ENCODE measurements at places on chromosomes 12 and 14. TPM values are rescaled to one million over a fixed set of nuclear protein-coding genes. Genes with fewer than 3 reads are reported as not detected.

DNA sequence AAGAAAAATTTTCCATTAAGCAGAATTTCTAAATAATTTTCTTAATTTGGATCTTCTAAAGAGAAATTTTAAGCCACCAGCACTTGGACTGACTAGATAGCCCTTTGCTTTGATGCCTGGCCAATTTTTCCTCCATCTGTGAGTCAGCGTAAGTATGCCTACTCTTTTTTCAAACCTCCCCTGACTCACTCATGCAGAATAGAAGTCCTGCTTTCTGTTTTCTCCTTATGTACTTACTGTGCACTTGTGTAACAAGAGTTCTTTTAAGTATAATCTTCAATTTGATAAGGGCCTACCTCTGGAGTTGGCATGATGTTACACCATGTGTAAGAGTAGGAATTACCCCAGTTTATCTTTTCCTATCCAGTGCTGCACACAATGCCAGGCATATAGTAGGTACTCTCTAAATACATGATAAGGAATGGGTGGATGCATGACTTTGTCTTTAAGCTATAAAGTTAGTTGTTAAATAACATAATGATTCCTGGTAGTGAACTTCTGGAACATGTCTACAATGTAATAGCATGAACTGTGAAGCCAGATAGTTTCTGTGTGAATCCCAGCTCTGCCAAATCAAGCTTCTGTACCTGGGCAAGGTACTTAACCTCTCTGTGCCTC is 329.6 kb downstream of the TMTC2 start:
- H3K36me3 ChIP-seq = no peaks in the 10 kb centered on the region
- H3K4me1 ChIP-seq = no peaks in the 10 kb centered on the region
- H3K27ac ChIP-seq = no peak overlapping the region
- no peak overlapping the region for H3K4me3 ChIP-seq
- DNase-seq = no peak

- no peak overlapping the region for H3K4me3 ChIP-seq
- no peaks in the 10 kb centered on the region for H3K4me1 ChIP-seq
- H3K27ac ChIP-seq = no peak overlapping the region
- no peaks in the 10 kb centered on the region for H3K36me3 ChIP-seq
Observed at GRCh38 chr12:132285991-132286681, 43.3 kb downstream of the GALNT9 start.

GRCh38 chr14:89351516-89352404 is 65.3 kb downstream of the FOXN3 start:
- peak; percentile 27 for DNase-seq
- H3K36me3 ChIP-seq = peaks cover 47% of the 10 kb centered on the region
- H3K27ac ChIP-seq = peak overlapping the region; percentile 94
- H3K4me3 ChIP-seq = peak overlapping the region; percentile 57
- H3K4me1 ChIP-seq = peaks cover 53% of the 10 kb centered on the region
- H3K27me3 ChIP-seq = no peaks in the 10 kb centered on the region

DNA sequence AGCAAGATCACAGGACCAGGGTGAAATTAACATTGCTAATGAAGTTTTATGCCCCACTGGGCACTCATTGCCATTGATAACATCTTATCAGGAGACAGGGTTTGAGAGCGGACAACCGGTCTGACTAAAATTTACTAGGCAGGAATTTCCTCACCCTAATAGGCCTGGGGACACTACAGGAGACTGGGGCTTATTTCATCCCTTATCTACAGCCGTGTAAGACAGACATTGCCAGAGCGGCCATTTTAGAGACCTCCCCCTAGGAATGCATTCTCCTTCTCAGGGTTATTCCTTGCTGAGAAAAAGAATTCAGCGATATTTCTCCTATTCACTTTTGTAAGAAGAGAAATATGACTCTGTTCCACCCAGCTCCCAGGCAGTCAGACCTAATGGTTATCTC is 8.3 kb downstream of the OR4K17 start:
- DNase-seq = no peak
- no peaks in the 10 kb centered on the region for H3K4me1 ChIP-seq
- H3K4me3 ChIP-seq = no peak overlapping the region
- H3K27ac ChIP-seq = no peak overlapping the region

DNA sequence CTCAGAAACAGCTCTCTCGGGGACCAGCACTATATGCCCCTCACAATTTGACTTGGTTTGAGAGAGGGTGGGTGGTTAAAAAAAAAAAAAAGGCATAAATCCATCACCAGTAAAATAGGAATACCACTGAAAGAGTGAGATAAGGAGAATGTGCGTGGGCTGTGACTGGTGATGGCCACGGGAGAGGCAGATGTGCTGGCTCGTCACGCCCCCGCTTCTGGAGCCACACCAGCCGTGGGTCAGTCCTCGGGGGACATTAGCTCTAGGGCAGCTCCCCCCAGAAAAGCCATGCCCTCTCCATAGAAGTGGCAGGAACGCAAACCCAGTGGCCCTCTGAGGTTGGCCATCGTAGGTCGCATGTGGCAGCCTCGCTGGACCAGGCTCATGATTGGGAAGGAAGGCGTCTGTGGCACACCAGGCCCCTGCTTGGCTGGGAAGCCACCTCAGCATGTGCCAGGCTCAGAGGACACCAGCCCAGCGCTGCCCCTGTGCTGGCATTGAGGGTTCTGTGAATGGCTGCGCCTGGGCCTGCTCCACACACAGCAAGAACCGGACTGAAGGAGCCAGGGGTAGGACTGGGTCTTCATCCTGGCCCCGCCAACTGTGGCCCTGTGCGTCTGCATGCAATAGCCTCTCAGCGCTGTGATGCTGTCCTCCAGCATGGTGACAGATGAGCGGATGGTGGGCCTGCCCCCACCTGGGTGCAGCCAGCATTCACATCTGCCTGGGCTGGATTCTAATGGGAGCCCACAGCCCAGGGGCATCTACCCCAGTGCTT is 110.5 kb downstream of the PIWIL1 start:
- DNase-seq = no peak
- H3K27me3 ChIP-seq = no peaks in the 10 kb centered on the region
- no peak overlapping the region for H3K4me3 ChIP-seq
- no peaks in the 10 kb centered on the region for H3K36me3 ChIP-seq
- no peak overlapping the region for H3K27ac ChIP-seq

GRCh38 chr12:6950401-6950801 is 755 bp upstream of the PTPN6 start:
- H3K27ac ChIP-seq = peak overlapping the region; percentile 97
- H3K36me3 ChIP-seq = peaks cover 48% of the 10 kb centered on the region
- H3K4me3 ChIP-seq = peak overlapping the region; percentile 95
- H3K4me1 ChIP-seq = peaks cover 66% of the 10 kb centered on the region

HSPA2 gene
- 3.2 TPM for total RNA-seq

GPRC5D gene
- not detected for total RNA-seq

TMEM132C gene
- total RNA-seq = not detected

DNA sequence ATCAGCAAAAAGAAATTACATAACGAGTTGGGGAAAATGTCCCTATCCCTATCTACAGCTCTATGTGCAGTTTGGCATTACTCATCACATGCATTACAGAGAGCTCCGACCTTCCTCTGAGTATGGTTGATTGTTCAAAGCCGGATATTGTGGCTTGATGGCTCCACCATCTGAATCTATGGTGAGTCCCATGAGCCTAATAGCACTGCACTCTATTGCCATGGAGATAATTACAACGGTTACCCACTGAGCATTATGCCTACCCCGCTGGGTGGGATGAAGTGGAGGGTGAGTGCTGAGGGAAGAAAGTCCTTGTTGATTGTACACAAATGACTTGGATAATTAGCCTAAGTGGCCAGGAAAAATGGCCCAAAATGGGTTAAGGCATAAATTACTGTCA is 800.5 kb downstream of the NRXN3 start:
- H3K4me3 ChIP-seq = no peak overlapping the region
- DNase-seq = no peak
- no peak overlapping the region for H3K27ac ChIP-seq
- no peaks in the 10 kb centered on the region for H3K36me3 ChIP-seq

DNA sequence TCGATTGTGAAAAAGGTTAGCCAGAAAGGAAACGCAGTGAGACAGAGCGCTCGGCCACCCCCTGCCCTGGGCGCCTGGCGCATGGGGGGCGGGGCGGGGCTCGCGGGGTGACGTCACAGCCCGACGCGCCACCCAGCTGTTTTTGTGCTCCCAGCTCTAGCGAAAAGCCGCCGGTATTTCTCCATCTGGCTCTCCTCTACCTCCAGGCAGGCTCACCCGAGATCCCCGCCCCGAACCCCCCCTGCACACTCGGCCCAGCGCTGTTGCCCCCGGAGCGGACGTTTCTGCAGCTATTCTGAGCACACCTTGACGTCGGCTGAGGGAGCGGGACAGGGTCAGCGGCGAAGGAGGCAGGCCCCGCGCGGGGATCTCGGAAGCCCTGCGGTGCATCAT is at the start of gene GABARAPL1:
Gene GABARAPL1, plus strand, starts transcription at position 139 of the 393 bp plus-strand sequence. Its CDS starts 253 bp downstream, at position 392.
- no peaks in the 10 kb centered on the region for H3K27me3 ChIP-seq
- peaks cover 29% of the 10 kb centered on the region for H3K4me1 ChIP-seq
- H3K4me3 ChIP-seq = peak within 1 kb of the TSS; percentile 82
- no peaks in the 10 kb centered on the region for H3K36me3 ChIP-seq
- DNase-seq = peak; percentile 85

DNA sequence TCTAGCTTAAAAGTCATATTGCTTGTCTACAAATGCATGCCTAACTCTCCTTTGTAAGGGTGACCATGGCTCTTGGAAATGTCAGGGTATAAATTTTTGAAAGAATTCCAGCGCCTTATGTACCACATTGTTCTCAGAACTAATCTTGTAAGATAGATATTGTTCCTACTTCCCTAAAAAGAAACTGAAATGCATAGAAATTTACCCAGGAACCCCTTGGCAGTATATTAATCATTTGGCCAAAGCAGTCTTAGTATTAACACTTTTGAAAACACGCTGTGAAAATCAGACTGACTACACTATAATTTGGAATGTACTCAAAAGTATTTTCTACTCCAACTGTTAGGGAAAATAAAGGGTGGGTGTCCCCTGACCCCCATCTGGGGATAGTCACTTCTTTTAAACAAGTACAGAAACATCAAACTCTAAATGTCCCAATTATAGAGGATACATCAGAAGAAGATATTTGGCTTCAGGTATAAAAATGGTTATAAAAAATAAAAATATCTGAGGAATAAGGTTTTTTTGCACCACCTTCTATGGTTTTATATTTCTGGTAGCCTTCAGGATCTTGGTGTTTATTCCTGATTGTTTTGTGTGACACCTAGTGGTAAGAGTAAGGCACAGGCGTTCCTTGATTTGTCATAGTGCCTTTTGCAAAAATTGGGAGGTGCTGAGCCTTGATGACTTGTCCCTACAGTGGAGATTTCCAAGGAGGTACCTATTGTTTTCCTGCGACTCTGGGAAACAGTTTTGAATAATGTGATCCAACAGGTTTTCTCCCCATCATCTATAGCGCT is 2.2 kb upstream of the NFKBIA start:
- peaks cover 22% of the 10 kb centered on the region for H3K4me1 ChIP-seq
- H3K36me3 ChIP-seq = peaks cover 23% of the 10 kb centered on the region
- DNase-seq = no peak
- H3K27ac ChIP-seq = no peak overlapping the region

DNA sequence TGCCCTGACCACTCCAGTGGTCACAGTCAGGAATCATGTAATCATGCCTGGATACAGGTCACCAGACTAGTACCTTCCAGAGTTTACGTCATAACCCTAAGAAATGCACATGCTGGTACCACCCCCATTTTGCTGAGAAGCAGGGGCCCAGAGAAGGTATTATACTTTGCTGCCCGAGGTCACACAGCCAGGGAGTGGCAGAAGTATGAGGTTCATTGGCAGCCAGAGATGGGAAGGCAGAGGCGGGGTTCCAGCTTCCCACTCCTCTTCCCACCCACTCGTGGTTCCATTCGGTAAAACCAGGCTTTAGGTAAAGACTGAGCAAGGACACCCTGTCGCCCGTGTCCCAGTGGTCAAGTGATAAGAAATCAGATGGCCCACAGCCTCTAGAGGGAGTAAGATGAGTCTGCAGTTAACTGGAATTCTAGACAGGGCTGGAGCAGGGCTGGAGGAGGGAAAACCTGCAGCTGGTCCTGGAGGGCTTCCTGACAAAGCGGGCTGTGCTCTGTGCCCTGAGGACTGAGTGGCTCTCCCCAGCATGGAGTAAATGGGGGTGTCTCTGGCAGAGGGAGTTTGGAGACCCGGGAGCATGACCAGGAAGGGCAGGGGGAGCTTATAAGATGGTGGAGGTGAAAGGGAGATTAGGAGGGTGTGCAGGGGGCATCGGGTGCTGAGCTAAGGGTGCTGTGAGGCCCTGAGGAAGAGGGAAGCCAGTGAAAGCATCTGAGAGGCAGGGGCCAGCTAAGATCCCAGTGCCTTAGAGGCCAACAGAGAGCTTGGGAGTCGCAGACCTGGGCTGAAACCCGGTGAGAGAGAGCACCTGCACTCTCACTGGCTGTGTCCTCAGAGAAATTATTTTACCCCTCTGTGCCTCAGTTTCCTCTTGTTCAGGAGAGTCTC is 5.7 kb downstream of the FAM222A start:
- H3K4me3 ChIP-seq = no peak overlapping the region
- no peaks in the 10 kb centered on the region for H3K36me3 ChIP-seq
- peaks cover 10% of the 10 kb centered on the region for H3K27me3 ChIP-seq
- peaks cover 4% of the 10 kb centered on the region for H3K4me1 ChIP-seq
- no peak for DNase-seq

AMDHD1 gene
- total RNA-seq = 1.7 TPM

FOXG1 gene
- not detected for total RNA-seq

- peaks cover 3% of the 10 kb centered on the region for H3K4me1 ChIP-seq
- no peak for DNase-seq
- H3K27ac ChIP-seq = no peak overlapping the region
- H3K27me3 ChIP-seq = no peaks in the 10 kb centered on the region
Observed at GRCh38 chr12:31629756-31630732, 29.4 kb upstream of the ETFBKMT start.

AGAP2 gene
- 46.9 TPM for total RNA-seq

GRCh38 chr12:34390171-34390841 is 368.0 kb downstream of the ALG10 start:
- no peak for DNase-seq
- H3K27ac ChIP-seq = no peak overlapping the region
- no peaks in the 10 kb centered on the region for H3K27me3 ChIP-seq
- H3K4me1 ChIP-seq = no peaks in the 10 kb centered on the region

- H3K4me3 ChIP-seq = no peak overlapping the region
- no peaks in the 10 kb centered on the region for H3K4me1 ChIP-seq
- no peak overlapping the region for H3K27ac ChIP-seq
- DNase-seq = no peak
- no peaks in the 10 kb centered on the region for H3K27me3 ChIP-seq
- H3K36me3 ChIP-seq = no peaks in the 10 kb centered on the region
Observed at GRCh38 chr12:8813572-8814357, 8.7 kb upstream of the A2ML1 start.

- peak overlapping the region; percentile 69 for H3K4me3 ChIP-seq
- DNase-seq = peak; percentile 29
- H3K27me3 ChIP-seq = peaks cover 38% of the 10 kb centered on the region
Observed at GRCh38 chr14:35534208-35534872, 376 bp downstream of the INSM2 start.

GRCh38 chr14:51006781-51007211 is 62.5 kb upstream of the PYGL start:
- H3K27me3 ChIP-seq = no peaks in the 10 kb centered on the region
- no peak for DNase-seq
- no peaks in the 10 kb centered on the region for H3K4me1 ChIP-seq
- H3K4me3 ChIP-seq = no peak overlapping the region
